MG63 (cell line): ENCODE measurements at places on chromosomes 4 and X. TPM values are rescaled to one million over a fixed set of nuclear protein-coding genes. Genes with fewer than 3 reads are reported as not detected.

The MAGEA1 gene
- not detected in 2 replicates for total RNA-seq

The C4orf50 gene
- total RNA-seq: not detected in 2 replicates

The TCEAL7 gene
- total RNA-seq: not detected in 2 replicates

The ARSJ gene
- 41.8 and 60.1 TPM in 2 replicates for total RNA-seq

The SOX3 gene
- not detected in 2 replicates for total RNA-seq

DNA sequence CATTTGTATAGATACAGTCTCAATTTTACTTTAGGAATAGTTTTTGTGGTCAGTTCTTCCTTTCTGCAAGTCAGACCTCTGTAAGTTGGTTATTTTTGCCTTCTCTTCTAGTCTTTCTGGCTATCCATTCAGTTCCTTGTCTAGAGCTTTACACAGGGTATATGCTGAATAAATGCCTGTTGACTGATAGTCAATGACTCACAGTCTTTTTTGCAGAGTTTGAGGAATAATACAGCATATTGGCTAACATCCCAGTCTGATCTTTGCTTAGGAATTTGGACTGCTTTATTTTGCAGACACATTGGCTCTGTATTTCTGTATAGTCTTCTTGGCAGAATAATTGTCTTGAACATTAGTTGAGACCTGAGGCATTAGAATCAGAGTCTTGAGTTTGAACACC, 132.4 kb downstream of the MAGEC1 start:
- no peak for DNase-seq
